HFF-Myc (cell line): ENCODE measurements at places on chromosomes 16 and 17.

DNA sequence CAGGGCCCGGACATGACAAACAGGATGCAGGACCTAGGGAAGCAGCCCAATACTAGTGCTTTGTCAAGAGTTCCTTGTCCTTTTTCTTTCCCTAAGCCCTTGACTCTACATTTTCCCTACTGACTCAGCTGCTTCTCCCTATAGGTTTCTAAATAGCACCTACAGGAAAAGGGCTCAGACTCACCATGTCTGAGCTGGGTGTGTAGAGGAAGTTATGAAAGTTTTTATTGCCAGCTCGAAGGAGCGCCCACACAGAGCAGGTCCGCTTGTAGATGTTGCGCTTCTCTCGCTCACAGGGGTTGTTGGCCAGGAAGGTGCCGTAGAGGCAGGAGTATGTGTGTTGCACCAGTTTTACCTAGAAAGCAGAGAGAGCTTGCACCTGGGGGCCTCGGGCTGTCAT lies 10.6 kb downstream of the MTMR4 start:
- DNase-seq = no peak

DNA sequence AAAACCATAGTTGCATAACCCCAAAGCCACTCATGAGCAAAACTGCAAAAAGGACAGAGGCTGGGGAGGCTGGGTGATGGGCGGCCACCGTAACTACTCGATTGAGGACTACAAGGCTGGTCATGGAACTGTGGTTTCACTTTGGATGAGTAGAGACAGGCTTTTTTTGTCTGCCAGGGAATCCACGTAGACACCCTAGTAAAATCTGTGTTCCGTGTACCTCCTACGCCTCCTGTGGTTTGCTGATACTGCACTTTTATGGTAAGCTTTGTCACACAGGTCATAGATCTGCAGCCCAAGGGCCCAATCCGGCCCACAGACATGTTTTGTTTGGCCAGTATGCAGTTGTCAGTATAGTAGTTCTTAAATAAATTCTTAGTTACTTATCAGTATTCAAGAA lies 2.2 kb upstream of the TLCD3B start:
- DNase-seq = no peak

- DNase-seq = no peak
Observed at GRCh38 chr16:30184096-30184890, 891 bp downstream of the CORO1A start.

GRCh38 chr17:27494192-27495091 lies 38.2 kb downstream of the KSR1 start:
- DNase-seq = no peak

GRCh38 chr17:80848449-80849102 lies 143.1 kb upstream of the CHMP6 start:
- DNase-seq = no peak

- no peak for DNase-seq
Observed at GRCh38 chr17:19487024-19487600, 46.5 kb upstream of the SLC47A1 start.

DNA sequence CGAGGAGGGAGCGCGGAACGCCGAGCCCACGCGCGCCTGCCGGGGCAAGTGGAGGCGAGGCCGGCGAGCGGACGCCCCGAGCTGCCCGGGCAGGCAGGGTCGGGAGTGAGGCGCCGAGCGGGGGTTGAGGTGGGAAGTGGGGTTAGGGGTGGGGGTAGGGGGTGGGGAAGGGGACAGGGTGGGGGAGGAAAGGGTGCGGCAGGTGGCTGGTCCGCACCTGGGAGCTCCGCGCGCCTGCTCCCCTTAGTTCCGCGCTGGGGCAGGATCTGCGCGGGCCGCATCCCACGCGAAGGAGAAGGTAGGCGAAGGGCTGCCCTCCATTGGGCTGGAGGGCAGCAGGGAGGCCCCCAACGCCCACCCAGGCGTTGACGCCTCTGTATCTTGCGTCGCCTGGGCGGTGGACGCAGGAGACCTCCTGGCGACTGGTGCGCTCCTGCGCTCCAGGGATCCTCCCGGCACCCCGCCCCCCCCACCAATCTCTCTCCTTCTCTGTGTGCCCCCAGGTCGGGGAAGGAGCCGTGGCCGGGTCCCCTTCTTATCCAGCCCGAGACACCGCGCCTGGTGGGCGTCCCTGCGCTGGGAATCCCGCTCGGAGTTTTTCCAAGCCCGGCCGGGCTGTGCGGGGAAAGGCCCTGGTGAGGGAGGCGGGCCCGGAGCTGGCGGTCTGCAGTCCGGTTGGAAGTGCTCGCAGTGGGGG lies 51.3 kb upstream of the AMZ2 start:
- no peak for DNase-seq

- DNase-seq = no peak
Observed at GRCh38 chr17:48052956-48053757, 5.0 kb downstream of the NFE2L1 start.

- DNase-seq = no peak
Observed at GRCh38 chr16:75263963-75264445, 12.6 kb upstream of the BCAR1 start.

- DNase-seq = no peak
Observed at GRCh38 chr17:36501963-36502362, 15.5 kb downstream of the ZNHIT3 start.

GRCh38 chr16:4640572-4641305 lies 16.1 kb downstream of the MGRN1 start:
- no peak for DNase-seq

DNA sequence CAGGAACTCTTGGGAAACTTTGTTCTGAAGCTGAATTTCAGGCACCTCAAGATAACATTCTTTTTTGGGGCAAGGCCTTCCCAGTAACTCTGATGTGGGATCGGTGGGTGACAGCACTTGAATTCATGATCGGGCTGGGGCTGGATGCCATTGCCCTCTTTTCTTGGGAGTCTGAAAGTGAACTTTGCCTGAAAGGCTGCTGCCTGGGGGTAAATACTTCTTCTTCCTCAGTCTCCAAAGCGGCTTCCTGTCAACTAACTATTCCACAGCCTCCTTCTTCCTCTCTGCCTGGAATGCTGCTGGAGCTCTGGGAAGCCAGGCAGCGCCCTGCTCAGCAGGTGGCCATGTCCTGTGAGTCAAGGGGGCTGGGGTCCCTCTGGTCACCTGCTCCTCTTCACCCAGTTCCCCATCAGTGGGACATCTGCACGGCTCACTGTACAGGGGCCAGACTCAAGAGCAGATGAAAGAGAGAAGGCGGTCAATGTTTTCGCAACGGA lies 79.5 kb downstream of the WIPI1 start:
- no peak for DNase-seq

DNA sequence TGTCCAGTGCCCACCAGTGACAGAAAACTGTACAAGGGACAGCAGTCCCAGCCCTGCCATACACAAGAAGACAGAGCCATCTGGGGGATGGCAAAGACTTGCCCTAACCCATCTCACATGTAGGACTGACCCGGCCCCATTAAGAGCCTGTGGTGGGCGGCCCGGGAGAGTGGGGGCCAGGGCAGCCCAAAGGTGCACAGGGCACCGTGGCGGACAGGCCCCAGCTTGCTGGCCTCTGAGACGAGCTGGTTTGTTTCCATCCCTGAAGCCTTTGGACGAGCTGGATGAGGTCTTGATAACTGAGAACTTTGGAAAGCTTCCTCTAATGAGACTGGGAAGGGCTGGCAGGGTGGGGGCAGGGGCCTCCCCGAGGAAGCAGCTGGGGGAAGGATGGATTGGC lies 11.0 kb upstream of the RCVRN start:
- DNase-seq = no peak
